ENCODE measurements at places on chromosomes 1 and 21.

DNA sequence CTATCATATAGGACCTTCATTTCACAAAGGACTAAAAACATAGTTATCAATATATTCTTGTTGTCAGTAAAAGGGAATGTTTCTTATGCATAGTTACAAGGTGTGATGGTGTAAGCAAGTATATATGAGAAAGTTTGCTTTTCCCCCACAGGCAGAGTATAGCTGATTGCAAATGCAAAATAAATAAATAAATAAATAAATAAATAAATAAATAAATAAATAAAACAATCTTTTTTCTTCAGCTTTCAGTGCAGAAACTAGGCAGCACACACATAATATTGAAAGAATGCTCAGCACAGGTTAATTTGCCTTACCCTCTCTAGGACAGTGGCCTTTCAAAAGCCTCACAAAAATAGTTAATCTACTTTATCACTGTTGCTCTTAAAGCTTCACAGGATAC, 138.8 kb downstream of the BRINP3 start:
- no peak for DNase-seq

GRCh38 chr1:87201768-87202167, 126.9 kb upstream of the LMO4 start:
- DNase-seq, result no peak

DNA sequence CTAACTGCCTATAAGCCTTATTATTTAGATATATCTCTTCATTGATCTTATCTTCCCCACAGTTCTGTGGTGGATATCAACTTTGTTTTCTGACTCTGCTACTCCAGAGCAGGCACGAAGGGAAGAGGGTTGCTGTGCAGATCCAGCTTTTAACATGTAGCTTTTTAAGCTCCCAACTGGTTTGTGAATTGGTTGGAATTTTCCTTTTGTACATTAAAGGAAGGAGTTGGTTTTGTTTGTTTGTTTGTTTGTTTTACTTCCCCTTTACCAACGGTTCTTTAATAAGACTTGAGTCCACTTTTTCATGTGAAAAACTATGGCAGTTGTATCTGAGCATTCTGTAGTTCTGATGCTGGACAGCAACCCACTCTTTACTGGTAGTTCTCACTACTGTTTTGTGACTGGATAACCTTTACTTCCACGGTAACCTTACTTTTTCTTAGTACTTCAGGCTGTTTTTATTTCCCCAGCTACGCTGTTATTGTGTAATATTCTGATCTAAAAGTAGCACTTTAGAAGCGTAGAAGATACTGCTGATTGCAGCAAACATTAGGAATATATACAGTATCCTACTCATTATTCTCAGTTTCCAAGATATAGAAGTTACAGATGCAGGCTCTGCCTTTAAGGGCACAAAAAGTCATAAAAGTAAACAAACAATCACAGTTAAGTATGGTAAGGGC, 1.6 kb downstream of the GNPAT start:
- DNase-seq, result no peak

DNA sequence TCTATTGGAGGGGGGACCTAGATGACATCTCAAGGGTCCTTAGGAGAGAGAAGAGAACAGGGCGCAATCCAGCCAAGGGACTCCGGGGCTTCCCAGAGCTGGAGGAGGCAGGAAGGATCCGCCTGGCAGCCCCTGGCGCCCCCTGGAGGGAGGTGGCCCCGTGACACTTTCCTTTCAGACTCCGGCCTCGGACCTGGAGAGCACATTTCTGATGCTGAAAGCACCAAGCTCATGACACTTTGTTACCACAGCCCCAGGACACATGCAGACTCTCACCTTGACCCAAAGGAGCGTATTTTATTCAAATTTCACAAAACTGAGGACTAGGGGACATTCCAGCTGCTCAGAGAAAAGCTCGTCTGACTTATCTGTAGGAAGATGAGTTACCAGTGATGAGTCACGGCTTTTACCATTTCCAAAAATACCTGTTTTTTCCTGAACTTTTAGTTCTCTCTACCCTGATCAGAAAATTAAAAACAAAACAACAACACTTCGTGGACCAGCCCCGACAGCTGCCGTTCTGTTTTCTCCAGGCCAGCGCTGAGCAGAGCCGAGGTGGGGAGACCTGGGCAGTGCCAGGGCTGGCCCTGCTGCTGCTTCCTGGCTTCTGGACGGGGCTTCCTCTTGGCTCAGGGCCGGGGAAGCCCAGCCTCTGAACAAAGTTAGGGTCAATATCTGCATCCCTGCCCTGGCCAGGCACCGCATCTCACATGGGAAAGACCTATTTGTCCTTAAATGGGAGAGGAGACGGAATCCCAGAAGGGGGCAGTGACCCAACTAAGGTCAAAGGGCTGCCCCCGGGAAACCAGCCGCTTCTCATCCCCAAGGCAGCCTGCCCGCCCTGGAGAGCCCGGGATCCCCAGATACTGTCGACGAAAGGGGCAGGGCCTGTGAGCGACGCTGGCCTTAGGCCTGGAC, 21.6 kb upstream of the POFUT2 start:
- DNase-seq, result no peak

DNA sequence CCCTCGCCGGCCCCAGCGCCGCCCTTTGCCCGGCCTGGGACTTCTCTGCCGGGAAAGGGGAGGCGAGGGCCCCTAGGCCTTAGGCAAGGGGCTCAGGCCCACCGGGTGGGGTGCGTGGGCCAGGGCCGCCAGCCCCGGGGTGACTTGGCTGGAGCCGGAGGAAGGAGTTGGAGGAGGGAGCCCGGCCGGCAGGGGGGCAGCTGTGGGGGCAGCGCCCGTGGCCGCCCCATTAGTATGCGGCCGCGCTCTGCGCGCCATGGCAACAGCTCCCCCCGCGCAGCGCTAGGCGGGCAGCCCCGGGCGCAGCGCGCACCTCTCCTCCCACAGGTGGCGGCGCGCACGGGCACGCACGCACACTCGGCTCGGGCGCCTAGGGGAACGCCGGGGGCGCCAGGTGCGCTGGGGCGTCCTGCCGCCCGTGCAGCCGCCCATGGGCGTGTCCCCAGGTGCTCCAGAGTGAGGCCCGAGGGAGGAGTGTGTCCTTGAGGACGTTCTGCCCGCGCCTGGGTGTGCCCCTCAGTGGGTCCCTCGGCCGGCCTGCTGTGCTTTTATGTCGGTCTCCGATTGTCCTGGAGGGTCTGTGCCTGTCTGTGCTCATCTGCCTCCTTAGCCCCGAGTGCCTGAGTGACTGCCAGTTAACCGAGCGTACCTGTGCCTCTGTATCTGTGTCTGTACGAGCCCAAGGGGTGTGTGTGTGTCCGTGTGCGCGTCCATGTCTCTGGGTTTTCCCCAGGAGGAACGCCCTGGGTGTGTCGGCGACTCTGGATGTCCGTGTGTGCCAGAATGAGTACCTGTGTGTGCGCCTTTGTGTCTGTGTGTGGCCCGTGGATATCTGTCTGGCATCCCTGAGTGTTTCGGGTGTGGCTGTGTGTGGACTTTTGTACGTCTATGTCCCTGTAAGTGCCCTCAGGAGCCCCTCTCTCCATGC, 38.2 kb upstream of the WASF2 start:
- no peak for DNase-seq

DNA sequence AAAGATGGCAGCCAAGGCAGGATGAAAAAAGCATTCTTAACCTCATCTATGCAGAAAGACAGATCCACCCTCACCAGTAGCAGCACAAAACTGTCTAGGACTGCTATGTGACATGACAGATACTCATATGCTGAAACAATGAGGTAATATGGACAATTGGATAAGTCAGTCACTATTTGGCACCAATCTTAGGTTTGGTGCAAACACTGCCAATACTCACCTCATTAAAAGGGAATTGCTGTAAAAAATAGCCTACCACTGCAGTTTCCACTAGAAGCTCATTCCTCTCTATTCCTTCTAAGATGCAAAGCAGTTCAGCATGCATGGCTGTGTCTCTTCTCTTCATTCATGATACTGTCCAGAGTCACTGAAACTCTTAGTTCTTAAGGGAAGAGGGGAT, 91.7 kb downstream of the TBX15 start:
- no peak for DNase-seq

DNA sequence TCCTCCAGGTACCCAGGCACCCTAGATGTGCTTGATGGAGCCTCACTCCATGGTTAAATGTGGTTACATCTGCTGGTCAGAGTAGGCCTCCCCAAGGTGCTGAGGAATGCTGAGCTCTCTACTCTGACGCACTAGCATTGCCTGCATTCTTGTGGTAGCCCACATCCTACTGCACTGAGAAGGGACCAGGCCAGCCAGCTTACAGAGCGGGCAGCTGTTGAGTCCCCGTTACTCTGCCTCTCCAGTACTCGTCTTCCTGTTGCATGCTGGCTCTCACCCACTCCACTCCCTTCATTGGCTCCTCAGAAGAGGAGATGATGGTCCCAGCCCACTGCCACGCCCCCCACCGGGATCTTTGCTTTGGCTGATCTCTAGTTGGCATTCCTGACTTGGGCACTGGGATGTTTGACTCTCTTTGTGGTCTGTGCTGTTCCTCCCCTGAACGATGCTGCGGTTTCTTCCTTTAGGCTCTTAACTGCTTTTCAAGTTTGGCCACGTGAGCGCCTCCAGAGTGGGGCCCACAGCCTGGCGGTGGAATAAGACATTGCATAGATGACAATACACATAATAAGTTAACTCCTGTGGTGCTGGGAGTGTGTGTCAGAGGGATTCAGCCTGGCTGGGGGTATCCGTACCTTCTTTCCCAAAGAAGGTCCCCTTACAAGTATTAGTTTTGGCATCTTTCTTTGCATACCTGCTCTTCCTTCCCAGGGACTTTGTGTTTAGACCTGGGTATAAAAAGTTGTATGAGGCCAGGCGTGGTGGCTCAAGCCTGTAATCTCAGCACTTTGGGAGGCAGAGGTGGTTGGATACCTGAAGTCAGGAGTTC, 18.6 kb downstream of the AZIN2 start:
- no peak for DNase-seq

DNA sequence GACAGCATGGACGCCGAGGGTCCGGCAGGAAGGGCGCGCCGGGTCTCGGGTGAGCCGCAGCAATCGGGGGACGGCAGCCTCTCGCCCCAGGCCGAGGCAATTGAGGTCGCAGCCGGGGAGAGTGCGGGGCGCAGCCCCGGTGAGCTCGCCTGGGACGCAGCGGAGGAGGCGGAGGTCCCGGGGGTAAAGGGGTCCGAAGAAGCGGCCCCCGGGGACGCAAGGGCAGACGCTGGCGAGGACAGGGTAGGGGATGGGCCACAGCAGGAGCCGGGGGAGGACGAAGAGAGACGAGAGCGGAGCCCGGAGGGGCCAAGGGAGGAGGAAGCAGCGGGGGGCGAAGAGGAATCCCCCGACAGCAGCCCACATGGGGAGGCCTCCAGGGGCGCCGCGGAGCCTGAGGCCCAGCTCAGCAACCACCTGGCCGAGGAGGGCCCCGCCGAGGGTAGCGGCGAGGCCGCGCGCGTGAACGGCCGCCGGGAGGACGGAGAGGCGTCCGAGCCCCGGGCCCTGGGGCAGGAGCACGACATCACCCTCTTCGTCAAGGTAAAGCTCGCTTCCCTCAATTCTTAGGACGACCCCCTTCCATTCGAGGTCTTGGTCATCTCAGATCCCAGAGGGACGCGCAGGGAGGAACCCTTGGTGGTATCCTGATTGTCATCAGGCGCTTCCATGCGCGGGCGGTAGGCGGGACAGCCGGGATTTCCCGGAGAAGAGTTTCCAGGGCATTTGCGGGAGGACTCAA, 1.6 kb downstream of the CLIC6 start:
- DNase-seq, result no peak

DNA sequence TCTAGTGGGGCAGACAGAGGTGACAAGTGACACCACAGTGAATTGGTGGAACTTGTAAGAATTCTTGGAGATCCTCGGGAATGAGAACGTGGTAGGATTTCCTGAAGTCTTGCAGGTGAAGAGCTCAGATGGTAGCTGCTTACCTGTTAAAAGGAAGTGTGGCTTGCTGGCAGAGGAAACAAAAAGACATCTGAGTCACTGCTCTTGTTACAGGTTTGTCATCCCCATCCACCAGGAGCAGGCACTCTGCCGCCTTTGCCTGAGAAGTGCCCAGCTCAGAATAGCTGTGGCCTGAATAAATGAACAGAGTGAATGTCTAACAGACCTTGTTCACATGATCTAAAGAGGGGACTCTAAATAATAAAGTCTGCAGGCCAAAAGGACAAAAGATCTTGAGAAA, 12.3 kb upstream of the ZSCAN20 start:
- DNase-seq, result no peak

DNA sequence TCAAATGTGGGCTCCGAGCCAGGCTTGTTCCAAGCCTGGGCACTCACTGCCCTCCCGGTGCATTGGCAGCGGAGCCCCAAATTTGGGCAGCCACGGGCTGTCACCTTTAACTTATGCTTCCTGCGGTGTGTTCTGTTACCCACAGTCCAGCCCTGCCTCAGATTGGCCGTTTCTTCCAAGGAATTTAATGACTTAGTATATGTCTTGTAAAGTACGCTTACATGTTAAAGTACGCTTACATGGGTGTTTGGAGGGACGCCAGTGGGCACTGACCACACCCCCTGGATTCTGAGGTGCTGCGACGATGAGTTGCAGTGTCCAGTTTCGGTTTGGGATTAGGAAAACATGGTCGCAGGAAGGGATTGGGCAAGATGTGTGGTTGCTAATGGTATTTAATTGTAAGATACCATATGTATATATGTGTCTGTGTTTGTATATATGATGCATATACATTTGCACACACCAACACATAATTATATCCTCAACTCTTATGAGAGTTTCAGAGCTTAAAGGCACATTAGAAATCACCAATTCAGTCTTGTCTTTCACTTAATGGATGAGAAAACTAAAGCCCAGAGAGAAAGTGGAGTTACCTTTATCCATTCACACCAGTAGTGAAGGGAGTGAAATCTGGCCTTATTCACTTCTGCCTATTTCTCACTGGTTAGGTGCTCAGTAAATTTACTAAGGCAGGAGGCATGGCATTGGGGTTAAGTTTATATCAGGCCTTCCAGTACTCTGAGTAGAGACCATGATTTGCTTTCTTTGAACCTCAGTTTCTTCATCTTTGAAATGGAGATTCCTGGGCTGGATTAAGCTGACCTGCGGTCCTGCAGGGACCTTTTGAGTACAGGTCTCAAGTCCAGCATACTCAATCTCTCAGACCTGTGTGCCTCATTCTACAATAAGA, 1.0 kb downstream of the SMYD2 start:
- no peak for DNase-seq

DNA sequence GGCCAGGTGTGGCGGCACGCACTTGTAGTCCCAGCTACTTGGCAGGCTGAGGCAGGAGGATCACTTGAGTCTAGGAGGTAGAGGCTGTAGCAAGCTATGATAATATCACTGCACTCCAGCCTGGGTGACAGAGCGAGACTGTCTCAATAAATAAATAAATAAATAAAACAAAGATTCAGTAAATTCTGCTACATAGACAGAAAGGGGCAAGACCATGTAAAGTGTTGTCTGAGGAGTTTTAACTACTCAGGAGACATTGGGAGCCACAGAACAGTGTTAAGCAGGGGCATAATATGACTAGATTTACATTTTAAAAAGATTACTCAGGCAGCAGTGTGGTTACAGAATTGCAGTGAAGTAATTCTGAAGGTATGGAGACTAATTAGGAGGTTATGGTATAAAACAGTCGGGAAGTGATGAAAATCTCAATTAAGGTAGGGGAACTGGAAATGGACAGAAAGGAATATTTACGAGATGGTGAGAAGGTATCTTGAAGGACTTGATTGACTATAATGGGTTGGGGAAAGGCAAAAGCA, 94.7 kb downstream of the ATP1B1 start:
- no peak for DNase-seq

- DNase-seq, result no peak
Observed at GRCh38 chr21:33987461-33987860, 71.9 kb upstream of the ATP5PO start.

- DNase-seq, result no peak
Observed at GRCh38 chr21:39971956-39972355, 104.7 kb downstream of the PCP4 start.

- no peak for DNase-seq
Observed at GRCh38 chr1:160328184-160328583, 14.9 kb downstream of the COPA start.

GRCh38 chr1:117631359-117632160, 25.7 kb downstream of the TENT5C start:
- no peak for DNase-seq
